ENCODE measurements at places on chromosomes 6 and 20.

GRCh38 chr6:148500402-148500801 is 157.8 kb downstream of the SASH1 start:
- no peak for DNase-seq

GRCh38 chr20:22819784-22820183 is 215.3 kb upstream of the SSTR4 start:
- DNase-seq: no peak

DNA sequence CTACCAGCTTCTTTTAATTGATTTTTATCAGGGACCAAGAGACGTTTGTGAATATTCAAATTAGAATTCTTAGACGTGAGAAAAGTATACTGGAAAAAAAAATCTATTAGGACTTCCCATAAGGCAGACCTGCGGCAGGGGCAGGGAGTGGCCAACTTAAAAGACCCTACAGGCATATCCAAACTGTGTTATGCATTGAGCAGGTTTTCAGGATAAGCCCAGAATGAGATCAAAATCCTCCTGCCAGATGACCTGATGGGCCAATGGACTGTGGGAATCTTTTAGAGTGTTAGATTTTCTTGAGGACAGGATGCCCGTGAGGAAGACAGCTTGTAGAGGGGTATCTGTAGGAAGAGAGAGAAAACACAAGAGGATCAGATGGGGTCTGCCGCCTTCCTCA is 391.5 kb downstream of the CD83 start:
- no peak for DNase-seq

- no peak for DNase-seq
These were observed 97.9 kb downstream of the SOD2 start for GRCh38 chr6:159595173-159595572.

DNA sequence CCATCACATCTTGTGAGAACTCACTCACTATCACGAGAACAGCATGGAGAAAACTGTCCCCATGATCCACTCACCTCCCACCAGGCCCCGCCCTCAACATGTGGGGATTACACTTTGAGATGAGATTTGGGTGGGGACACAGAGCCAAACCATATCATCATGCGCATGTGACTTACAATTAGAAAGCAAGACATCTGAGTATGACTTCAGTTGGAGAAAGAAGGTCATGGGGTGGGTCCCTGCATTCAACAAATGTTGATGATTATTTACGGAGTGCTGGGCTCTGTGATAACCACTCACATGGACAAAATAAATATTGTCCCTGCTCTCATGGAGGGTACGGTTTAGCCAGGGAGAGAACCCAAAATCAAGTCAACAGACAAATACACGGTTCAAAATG is 37.9 kb downstream of the VSTM2L start:
- no peak for DNase-seq

DNA sequence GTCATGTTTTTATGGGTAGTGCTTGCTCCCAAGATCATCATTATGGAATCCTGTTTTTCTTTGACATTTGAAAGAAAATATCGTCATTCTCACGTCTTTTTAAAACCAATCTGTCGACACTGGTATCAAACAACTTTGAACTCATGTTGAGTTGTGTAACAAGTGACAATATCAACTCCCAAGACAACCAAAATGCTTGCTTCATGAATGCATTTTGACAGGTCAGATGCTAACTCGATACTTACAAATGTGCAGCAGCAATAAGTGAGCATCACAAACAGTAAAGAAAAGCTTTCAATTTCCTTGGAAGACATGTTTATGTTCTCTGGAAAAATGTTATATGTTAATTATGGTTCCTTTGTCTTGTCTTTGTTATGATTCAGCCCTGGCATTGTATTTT is 125.9 kb downstream of the EPHA7 start:
- no peak for DNase-seq

DNA sequence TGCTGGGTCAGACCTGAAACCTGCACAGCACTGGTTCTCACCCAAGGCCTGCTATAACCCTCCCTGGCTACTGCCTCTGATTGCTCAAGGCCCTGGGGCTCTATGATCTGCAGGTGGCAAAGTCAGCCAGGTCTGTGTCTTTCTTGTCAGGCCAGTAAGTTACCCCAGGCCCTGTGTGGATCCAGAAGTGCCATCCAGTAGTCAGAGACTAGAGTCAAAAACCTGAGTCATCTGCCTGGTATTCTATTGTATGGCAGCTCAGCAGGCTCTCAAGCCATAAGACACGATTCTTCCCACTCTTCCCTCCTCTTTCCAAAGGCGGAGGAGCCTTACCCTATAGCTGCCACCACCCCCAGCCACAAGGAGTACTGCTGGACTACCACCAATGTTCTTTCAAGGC is 593.0 kb downstream of the FRK start:
- no peak for DNase-seq

DNA sequence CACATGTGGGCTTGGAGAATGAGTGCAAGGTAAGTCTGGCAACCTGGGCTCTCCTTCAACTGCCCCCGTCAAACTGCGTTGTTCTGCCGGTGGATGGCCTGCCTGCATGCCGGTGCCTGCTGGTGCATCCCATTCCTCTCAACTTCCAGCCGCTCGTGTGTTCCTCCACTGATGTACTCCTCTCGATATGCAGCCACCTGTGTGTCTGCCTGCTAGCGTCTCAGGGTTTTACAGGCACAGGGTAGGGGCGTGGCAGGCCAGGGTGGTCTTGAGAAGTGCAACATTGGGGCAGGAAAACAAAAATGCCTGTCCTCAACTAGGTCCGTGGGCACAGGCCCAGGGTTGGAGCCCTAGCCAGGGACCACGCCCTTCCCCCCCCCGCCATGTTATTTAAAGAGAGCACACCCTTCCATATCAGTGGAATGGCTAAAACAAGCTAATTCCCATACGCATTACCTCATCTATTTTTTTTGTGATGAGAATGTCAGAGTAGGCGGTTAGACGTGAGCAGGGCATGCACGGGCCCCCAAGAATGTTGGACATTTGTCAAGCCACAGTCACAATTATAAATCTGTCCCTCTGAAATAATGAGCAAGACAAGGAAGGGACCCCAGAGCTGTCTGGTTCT is 33.2 kb downstream of the SERPINB6 start:
- no peak for DNase-seq

DNA sequence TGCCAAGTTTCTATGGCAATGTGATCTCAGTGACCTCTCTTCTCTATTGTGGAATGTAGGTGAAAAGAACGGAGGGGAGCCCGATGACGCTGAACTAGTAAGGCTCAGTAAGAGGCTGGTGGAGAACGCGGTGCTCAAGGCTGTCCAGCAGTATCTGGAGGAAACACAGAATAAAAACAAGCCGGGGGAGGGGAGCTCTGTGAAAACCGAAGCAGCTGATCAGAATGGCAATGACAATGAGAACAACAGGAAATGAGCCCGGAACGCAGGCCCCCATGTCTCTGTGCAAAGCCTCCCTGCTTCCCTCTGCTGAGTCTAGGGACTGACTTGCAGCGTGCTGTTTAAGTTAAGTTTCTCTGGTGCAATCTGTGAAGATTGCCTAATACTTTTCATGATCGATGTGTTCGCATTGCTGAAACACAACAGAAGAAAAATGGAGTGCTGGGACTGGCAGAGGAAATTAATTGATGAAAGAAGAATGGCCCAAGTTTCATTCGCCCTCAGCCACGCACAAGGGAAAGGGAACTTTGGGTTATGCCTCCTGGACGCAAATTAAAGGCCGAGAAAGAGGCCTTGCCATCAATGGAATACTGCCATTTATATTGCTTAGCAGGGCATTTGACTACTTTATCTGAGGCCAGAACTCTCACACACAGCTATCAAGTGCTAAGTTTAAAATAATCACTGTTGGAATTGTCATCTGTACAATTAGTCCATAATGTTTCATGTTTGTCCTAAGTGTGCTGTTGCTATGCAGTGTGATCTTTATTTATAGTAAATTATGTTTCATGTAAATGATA is 146.4 kb downstream of the AKAP7 start:
- DNase-seq: no peak

DNA sequence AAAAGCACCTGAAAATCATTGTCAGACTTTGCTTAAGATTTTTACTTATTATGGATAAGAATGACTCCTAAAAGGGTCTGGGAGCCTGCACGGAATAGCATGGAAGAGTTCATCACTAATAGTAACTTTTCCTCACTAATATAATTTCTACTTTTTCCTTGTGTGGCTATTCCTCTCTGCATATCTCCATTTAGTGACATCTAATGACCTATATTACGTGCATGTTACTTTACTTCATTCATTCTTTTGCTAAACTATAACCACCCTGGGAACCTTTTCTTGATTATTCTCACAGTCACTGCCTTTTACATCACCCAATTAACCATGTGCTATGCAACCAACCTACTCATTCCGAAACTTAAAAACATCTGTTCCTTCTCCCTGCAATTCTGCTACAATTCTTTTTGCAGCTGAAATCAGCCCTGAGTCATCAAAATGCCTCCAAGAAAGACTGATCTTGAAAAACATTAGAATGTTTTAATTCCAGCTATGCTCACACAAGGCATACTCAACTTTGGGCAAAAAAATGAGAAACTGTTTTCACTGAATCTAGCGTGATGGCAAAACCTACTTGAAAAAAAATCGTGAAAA is 313.3 kb downstream of the RNGTT start:
- DNase-seq: no peak

GRCh38 chr20:1212023-1212422 is 8.8 kb downstream of the C20orf202 start:
- no peak for DNase-seq

DNA sequence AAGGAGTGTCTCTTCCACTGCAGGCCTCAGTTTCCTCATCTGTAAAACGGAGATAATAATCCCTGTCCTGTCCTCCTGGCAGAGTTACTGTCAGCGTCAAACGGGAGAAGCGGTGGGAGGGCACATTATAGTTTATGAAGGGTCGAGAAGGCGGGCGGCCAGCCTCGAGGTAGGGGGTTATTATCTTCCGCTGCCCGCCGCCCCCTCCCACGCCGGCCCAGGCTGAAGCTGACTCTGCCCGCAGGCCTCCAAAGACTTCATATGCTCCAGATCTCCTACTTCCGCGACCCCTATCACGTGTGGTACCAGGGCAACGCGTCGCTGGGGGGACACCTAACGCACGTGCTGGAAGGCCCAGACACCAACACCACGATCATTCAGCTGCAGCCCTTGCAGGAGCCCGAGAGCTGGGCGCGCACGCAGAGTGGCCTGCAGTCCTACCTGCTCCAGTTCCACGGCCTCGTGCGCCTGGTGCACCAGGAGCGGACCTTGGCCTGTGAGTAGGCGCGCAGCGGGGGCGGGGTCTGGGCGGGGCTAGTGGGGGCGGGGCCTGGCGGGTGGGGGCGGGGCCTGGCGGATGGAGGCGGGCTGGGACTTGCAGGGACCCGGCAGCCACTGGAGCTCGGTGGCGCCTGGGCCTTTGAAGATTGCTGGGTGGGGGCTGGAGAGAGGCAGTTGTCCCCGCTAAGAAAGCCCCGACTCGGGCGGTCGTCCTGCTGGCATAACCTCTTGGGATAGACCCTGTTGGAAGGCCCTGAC is 2.8 kb downstream of the PROCR start:
- no peak for DNase-seq

- DNase-seq: no peak
These were observed 11.3 kb upstream of the PTGIS start for GRCh38 chr20:49579195-49579594.

DNA sequence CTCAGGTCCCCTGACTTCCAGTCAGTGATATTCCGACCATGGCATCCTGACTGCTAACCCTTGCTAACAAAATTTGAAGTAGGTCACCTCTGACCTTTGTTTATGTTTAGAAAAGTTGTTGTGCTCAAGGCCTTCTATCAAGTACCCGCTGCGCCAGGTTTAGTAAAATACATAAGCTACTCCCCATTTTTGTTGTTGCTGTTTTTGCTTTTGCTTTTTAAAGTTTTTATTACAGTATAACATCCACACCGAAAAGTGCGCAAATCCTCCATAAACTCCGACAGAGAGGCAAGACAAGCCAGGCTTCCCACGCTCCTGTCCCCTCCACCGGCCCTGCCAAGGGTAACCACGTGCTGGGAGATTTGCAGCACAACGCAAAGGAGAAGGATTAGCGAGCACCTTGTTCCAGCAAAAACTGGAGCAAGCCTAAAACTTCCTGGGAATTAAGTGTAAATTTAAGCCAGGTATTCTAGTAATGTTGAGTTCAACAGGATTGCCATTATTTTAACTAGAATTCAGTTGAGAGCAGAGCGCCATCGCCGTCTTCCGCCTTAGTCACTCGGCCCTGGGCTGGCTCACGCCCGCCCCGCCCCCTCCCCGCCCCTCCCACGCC is 17.8 kb upstream of the HMGN4 start:
- peak; percentile 69 for DNase-seq

DNA sequence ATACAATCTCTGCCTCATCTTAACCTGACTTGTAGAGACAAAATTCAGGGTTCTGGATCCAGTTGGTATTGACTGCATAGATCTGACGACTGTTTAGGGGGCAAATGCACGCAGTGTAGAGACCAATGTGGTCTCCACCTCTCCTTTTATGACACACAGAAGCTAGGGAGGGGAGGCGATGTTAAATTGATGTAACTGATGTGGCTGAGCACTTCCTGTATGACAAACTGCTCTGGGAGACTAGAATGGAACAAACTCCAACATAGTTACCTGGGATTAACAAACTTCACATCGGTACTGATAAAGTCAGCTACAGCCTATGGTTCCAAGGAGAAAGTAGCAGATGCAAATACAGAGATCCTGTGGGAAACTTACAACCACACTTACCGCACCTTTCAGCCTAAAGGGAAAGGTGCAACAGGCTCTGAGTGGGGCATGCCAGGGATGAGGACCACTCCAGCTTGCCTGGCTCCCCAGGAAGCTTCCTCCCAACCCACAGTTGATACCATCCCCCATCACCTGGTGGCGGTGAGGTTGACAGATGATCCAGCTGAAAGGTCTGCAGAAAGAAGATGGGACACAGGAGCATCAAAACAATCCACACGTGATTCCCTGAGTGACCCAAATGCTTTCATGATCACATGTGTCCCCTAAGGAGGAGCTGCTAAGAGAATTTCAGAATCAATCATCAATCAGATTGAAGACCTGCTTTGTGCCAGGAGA is 60.6 kb upstream of the MRPS10 start:
- no peak for DNase-seq

DNA sequence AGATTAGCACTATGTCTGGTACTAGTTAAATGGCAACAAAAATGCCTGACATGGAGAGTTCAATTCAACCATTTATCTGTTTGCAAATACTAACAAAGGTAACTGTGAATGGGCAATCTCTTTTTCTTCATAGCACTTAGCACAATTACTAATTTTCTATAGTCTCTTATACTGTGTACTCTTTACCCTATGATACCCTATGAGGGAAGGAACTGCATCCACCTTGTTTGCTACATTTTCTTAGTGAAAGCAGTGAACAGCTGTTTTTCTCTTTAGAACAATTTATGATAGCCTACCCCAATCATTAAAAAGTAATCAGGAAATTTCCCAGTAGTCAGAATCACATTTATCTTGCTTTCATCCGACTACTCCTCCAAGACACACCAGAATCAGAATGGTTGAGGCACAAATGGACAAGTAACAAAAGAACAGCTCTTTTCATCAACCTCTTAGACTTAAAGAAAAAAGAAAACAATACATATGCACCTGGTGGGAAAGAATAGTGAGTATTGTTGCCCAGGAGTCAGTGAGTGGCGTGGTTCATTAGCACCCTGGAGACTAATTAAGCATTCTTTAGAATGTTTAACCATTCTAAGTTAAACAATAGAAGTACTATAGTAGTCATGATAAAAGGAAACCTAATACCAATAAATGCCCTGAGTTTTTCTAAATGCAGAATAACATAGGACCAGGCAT is 16.7 kb downstream of the ZNF292 start:
- DNase-seq: no peak

Measured in heart right ventricle (tissue), 16 donors.